ENCODE measurements at places on chromosomes 4 and X.
A peak's percentile ranks its signal among the peaks of the same experiment; 100 is the strongest.

DNA sequence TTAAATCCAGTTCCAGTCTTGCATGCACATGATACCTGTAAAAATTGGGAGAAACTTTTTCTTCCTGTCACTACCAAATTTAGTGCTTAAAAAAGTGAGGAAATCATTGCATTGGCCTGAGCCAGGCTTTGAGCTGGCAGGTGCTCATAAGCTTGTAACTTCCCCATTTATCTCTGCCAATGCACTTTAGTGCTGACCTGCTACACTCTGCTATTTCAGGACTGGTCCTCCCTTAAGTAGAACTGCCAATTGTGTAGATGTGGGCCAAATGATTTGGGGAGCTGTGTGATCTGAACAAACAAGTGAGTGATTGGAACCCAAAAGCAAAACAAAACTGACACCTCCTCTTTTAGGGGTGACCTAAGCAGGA is 51.8 kb downstream of the ZNF827 start:
- DNase-seq, result no peak

GRCh38 chr4:104815665-104816064 is 321.0 kb upstream of the CXXC4 start:
- no peak for DNase-seq

DNA sequence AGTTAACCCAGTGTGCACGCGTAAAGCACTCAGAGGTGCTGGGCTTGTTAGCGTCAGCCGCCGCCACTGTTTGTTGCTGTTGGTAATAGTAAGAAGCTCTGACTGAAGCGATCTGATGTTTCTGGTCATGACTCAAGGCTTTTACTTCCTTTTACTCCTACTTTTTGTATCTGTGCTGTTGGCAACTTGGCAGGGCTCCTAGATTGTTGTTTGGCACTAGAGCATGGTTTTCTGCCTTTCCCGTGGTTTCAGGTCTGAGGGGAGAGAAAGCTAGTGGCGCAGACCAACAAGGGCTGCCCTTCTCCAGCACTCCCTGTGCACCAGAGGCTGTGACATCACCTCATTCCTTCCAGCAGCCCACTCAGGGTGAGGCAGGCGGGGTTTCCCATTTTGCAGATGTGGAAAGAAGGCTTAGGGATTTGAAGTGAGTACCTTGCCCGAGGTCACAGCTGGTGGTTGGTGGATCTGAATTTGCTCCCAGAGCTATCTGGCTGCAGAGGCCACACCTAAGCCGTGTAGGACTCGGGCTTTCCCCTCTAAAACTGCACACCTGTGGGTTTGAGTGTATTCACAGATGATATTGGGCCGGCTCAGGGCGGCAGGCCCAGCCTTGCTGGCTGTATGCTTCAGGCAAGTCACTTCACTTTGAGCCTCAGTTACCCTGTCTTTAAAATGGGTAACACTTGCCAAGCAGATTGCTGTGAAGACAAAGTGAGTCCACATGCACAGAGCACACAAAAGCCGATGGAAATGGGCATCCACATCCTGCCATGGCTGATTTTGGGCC is 51.2 kb upstream of the TADA2B start:
- DNase-seq, result no peak

DNA sequence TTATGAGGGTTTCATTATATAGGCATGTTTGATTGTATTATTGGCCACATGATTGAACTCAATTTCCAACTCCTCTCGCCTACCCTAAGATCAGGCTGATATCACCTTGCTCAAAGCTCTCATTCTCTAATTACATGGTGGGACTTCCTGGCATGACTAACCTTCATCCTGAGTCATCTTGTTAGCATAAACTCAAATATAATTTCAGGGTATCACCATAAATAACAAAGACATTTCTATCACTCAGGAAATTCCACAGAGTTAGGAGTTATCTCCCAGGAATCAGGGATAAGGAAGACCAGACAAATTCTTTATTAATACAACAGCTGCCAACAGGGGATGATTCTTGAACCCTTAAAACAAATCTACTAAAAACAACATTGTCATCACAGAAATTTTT is 90.7 kb downstream of the NDST3 start:
- no peak for DNase-seq

DNA sequence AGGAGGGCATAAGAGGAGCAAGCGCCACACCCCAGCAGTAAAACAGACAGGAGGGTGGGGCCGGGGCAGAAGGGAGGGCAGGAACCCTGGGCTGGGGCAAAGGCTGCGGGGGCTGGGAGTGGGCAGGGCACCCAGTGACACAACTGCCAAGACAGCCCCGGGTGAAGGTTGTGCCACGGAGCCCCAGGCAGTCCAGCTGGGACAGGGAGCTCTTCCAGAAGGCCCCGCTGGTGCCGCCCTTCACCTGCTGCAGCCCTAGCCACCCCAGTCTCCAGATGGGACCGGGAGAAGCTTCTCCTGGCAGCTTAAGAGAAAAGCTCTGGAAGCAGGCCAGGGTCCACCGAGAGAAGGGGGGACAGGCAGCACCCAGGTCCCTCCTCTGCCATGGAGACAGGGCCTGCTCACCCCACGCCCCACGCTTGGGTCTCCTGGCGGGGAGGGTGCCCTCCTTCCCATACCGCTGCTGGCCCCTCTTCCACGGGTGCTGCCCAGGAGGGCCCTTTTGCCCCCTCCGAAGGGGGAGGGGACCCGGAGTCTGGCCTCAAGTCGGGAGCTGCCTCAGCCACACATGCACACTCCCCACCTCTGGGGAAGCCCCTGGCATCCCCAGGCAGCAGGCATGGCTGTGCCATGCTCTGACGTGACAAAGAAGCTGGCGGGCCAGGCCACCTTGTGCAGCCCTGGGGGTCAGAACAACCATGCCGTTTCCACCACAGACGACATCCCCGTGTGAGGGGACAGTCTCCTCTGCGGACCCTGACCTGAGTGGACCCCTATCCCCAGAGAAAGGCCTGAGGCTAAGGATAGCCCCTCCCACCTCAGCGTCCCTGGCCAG is 1.5 kb downstream of the DGKQ start:
- no peak for DNase-seq

- no peak for DNase-seq
These were observed 200.8 kb downstream of the CEP135 start for GRCh38 chr4:56149591-56149990.

- no peak for DNase-seq
These were observed 367.3 kb upstream of the CASK start for GRCh38 chrX:42290608-42291007.

DNA sequence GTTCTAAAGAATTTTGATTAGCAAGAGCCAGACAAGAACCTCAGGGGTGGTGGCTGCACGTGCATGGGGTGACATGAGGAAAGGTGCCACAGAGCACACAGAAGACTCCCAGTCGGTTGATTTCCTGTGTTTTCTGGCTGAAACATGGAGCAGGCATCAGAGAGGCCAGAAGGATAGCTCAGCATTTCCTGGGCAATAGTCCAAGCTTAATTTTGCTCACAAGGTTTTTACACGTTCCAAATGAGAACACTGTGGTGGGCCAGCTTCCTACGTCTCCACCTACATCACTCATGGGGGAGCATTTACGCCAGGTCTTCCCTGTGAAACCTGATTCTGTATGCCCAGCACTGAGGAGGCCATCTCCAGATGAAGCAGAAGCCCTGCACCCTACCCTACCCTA is 212.5 kb upstream of the CLNK start:
- DNase-seq, result no peak

- DNase-seq, result peak; percentile 71
These were observed 10.0 kb upstream of the ASMTL start for GRCh38 chrX:1462596-1463251.

DNA sequence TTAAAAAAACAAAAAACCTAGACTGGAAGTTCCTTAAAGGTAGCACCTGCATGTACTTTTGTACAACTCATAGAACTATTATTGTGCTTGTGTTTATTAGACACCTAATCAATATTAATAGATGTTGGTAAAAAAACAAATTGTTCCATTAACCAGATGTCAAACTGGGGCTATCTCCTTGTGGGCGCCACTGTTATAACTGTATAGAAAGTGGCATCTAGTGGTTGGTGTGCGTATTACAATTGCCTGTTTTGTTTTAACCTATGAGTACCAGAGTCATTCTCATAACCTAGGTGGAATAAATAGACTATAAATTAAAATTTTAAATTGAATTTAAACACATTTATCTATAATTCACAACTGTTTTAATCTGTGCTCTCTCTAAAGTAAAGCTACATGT is 97.4 kb downstream of the COL4A5 start:
- DNase-seq, result no peak

- no peak for DNase-seq
These were observed 10.1 kb upstream of the CXCL8 start for GRCh38 chr4:73730292-73730691.
